ENCODE measurements at places on chromosomes 1 and 21.

DNA sequence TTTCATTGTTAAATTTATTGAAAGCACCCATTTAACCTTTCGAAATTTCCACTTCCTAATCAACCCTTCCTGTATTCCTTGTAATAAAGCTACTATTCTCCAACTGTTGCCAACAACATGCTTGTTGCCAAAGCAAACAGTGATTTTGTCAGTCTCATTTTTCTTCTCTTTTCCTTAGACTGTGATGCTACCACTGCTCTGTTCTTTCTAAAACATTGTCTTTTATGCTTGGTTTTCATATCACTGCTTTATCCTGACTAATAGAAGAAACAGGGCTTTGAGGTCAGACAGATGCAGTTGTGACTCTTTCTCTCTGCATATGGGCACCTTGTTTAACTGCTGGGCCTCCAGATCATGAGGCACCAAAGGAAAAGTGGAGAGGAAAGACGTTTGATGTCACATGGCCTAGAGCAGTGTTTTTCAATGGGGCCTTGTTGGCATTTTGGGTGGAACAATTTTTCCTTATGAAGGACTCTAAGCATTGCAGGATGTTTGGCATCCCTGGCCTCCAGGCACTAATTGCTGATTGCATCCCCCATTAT, 56.1 kb downstream of the HMCN1 start:
- DNase-seq, result no peak

DNA sequence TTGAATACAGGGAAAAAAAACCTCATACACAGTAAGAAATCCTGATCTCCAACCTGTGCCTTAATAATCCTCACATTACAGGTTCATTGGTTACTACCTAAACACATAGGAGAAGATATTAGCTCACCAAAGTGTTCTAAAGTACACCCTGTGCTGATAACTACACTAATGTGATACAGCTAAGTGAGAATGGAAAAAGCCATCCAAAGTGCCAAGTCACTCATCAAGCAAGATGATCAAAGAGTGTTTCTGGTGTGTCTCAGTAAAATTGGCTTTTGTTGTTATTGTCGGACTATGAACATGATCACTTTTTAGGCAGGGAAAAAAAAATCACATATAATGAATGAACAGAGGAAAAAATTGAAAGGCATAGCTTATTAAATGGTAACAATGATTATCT, 31.4 kb downstream of the EPS15 start:
- DNase-seq, result no peak

DNA sequence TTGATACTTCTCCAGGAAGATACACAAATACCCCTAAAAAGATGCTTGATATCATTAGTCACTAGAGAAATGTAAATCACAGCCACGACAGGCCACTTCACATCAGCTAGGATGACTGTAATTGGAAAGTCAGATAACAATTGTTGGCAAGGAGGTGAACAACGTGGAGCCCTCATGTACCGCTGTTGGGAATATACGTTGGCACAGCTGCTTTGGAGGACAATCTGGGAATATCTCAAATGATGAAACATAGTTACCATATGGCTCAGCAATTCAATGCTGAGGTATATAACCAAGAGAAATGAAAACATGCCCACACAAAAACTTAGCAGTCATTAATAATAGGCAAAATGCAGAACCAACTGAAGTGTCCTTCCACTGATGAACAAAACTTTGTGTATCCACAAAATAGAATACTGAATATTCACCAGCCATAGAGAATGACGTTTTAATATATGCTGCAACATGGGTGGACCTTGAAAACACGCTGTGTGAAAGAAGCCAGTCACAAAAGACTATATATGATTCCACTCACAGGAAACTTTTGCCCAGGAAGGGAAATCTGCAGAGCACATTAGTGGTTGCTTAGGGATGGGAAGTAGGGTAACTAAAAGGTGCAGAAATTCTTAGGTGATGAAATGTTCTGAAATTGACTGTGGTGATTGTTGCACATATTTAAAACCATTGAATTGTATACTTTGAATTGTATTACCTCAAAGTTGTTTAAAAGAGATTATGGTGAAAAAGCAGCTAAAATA, 95.4 kb downstream of the AHCTF1 start:
- DNase-seq, result no peak

GRCh38 chr1:196535727-196536126, 72.5 kb downstream of the KCNT2 start:
- DNase-seq, result no peak

- no peak for DNase-seq
Measured at GRCh38 chr1:172642970-172643369, 15.9 kb upstream of the FASLG start.
